ENCODE measurements at places on chromosomes 1 and 21.

- no peak for DNase-seq
Measured at GRCh38 chr1:174344162-174344561, 103.6 kb upstream of the GPR52 start.

DNA sequence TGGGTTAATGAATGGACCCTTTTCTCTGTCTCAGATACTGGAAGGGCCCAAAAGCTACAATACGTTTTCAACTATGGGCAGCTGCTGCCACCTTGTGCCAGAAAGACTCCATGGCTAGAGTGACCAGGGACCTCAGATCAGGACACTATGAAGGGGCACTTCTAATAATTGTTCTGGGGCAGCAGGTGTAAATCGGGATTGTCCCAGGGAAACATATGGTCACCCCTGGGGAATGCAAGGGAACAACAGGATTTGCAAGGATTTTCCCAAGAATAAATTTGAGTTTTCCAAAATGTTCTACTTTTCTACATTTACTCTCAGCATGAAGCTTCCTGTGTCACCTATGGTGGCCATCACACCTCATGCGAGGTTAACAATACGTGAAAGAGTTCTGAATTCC lies 12.0 kb upstream of the FCAMR start:
- peak; percentile 52 for DNase-seq

DNA sequence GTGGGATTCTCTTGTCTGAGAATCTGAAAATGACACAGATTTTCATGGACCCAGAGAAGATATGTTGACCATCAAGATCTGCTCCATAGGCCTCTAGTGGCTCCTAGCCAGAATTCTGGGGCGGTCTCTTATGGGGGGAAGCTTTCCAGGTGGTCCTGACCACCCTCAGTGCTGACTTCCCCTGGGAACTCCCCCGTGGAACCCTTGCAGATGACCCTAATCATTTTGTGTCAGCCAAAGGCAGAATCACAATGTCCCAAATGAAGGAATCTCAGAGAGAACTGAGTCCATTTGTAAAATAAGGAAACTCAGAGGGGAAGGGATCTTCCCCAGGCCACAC lies 3.6 kb downstream of the HEYL start:
- DNase-seq = no peak

GRCh38 chr1:185244015-185244747 lies 72.9 kb downstream of the IVNS1ABP start:
- DNase-seq = no peak
